ENCODE measurements at places on chromosomes 13 and 19. TPM values are rescaled to one million over a fixed set of nuclear protein-coding genes. Genes with fewer than 3 reads are reported as not detected.

Gene DOCK9
- 18.1 TPM for total RNA-seq

Gene MYH14
- total RNA-seq, result 70.5 TPM

Gene ZNF575
- total RNA-seq, result 1.5 TPM

Gene SEMA6B
- 1.8 TPM for total RNA-seq

Gene SIGLEC8
- total RNA-seq, result 1.1 TPM

Gene PSG5
- total RNA-seq, result not detected

Gene NALCN
- total RNA-seq, result 0.48 TPM

Gene IGFL2
- total RNA-seq, result not detected

Gene PHF11
- total RNA-seq, result 11.7 TPM
